ENCODE measurements at places on chromosomes 2 and 18. TPM values are rescaled to one million over a fixed set of nuclear protein-coding genes. Genes with fewer than 3 reads are reported as not detected.

GRCh38 chr18:27838225-27838624, 338.7 kb downstream of the CDH2 start:
- no peaks in the 10 kb centered on the region for H3K4me1 ChIP-seq
- H3K4me3 ChIP-seq = no peak overlapping the region
- H3K27me3 ChIP-seq = no peaks in the 10 kb centered on the region
- no peaks in the 10 kb centered on the region for H3K36me3 ChIP-seq
- no peak overlapping the region for H3K27ac ChIP-seq

DNA sequence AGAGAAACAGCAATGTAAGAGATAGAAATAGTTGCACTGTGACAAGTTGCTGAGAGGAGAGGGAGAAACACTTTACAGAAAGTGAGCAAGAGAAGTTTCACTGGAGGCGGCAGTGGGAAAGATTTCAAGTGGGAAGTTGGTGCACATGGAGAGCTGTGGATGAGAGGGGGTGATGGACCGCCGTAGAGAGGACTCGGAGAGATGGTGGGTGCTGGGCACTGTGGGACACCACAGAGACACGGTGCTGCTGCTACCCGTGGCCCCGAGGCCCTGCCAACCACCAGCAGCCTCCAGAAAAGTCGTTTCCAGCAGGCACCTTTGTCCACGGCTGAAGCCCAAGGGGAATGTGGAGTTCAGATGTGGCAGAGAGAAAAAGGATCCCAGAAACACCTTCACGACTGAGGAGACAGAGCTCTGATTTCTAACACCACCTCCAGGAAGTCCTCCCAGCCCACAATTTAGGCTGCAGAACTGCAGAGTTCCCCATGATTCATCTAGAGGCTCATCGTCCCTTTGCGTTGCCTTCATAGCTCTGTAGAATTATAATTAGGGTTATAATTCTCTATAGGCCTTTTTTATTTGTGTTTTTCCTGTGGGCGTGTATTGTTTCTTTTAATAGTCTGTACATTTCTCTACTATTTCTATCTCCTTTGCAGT, 15.9 kb upstream of the IGFBP2 start:
- H3K27ac ChIP-seq = no peak overlapping the region
- H3K4me1 ChIP-seq = peaks cover 5% of the 10 kb centered on the region
- DNase-seq = no peak
- H3K36me3 ChIP-seq = no peaks in the 10 kb centered on the region
- no peaks in the 10 kb centered on the region for H3K27me3 ChIP-seq

The OXER1 gene
- 0.42 TPM for total RNA-seq

DNA sequence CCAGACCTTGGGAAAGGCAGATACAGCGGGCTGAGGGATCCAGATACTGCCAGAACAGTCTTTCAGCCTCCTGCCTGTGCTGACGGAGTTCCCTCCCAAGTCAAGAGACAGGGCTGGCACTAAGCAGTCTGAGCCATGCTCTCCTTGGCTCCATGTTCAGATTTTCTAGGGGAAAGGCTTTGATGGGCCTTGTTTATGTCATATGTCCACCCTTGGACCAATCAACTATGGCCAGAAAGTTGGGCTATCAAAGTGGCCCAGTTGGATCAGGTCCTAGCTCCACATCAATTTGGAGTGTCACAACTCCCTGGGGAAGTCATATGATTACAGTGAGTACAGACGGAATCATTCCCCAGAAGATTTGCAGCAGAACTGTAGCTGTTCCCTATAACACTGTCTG, 152.0 kb downstream of the GREB1L start:
- no peak overlapping the region for H3K4me3 ChIP-seq
- H3K27me3 ChIP-seq = no peaks in the 10 kb centered on the region
- no peaks in the 10 kb centered on the region for H3K36me3 ChIP-seq
- H3K4me1 ChIP-seq = no peaks in the 10 kb centered on the region

DNA sequence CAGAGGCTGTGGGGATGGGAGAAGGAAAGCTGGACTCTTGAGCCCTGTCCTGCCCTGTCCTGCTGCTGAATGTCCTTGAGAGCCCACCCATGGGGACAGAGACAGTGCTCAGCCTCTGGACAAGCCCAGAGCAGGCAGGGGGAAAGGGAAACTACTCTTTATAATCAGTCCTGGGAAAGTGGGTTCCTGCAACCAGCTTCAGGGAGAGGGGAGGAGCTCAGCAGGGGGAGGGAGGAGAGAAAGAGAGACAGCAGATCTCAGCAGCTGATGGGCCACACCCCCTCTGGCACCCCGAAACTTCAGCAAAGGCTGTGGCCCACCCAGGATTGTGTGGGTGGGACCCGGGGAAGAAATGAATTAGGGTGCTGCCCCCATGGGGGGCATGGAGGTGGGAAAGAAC, 11.6 kb downstream of the ECEL1 start:
- H3K27ac ChIP-seq = no peak overlapping the region
- H3K36me3 ChIP-seq = no peaks in the 10 kb centered on the region
- no peaks in the 10 kb centered on the region for H3K27me3 ChIP-seq

- H3K4me1 ChIP-seq = peaks cover 35% of the 10 kb centered on the region
- peak overlapping the region; percentile 74 for H3K4me3 ChIP-seq
- no peaks in the 10 kb centered on the region for H3K27me3 ChIP-seq
- DNase-seq = no peak
Observed at GRCh38 chr2:96763511-96764252, 3.0 kb downstream of the CNNM4 start.

- no peak for DNase-seq
- H3K4me1 ChIP-seq = peaks cover 23% of the 10 kb centered on the region
- H3K4me3 ChIP-seq = no peak overlapping the region
- H3K27ac ChIP-seq = no peak overlapping the region
- no peaks in the 10 kb centered on the region for H3K36me3 ChIP-seq
Observed at GRCh38 chr2:241855888-241856422, 2.7 kb downstream of the PDCD1 start.

- no peak overlapping the region for H3K27ac ChIP-seq
- no peaks in the 10 kb centered on the region for H3K36me3 ChIP-seq
- no peak for DNase-seq
- H3K27me3 ChIP-seq = no peaks in the 10 kb centered on the region
Observed at GRCh38 chr2:15152382-15152781, 408.8 kb downstream of the NBAS start.

The EHBP1 gene
- total RNA-seq = 125 TPM

The INHA gene
- 0.75 TPM for total RNA-seq

The SERPINB4 gene
- total RNA-seq = not detected

The KLHL30 gene
- total RNA-seq = 6.7 TPM

The MYO1B gene
- total RNA-seq = 17.3 TPM

The PGAP1 gene
- 7.5 TPM for total RNA-seq

DNA sequence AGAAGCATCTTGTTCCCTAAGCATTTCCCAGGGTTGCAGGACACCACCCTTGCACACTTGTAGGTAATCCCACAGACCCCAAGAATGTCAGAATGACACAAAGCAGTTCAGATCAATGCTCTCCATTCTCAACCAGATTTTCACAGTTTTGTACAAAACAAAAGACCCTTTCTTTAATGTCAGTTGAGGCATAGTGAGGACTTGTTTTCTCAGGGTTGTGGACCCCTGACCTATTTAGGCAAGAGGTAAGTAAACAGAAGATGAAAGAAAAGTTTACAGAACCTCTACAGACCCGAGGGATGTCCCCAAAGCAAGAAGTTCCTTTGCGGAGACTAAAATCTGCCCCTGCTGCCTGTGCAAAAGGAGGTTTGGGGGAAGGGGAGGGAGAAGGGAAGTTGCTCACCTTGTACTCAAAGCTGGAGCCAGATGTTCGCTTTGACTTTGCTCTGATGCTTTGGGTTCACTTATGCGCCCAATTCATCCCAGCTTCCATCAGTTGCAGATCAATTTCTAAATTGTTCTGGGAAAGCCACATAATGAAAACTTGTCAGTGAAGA, 635.4 kb downstream of the EPHA4 start:
- peak; percentile 70 for DNase-seq
- H3K27ac ChIP-seq = no peak overlapping the region
- peaks cover 10% of the 10 kb centered on the region for H3K4me1 ChIP-seq
- H3K4me3 ChIP-seq = no peak overlapping the region
- no peaks in the 10 kb centered on the region for H3K36me3 ChIP-seq

GRCh38 chr2:150919901-150920300, 341.8 kb downstream of the RBM43 start:
- no peaks in the 10 kb centered on the region for H3K36me3 ChIP-seq
- no peaks in the 10 kb centered on the region for H3K27me3 ChIP-seq
- H3K4me3 ChIP-seq = no peak overlapping the region
- no peak overlapping the region for H3K27ac ChIP-seq
- H3K4me1 ChIP-seq = no peaks in the 10 kb centered on the region
- DNase-seq = no peak

The SPHKAP gene
- total RNA-seq = 0.52 TPM

The CCDC121 gene
- 6.2 TPM for total RNA-seq

Data from esophagus muscularis mucosa (tissue), 4 donors.